ENCODE measurements at places on chromosomes 7 and 10.

DNA sequence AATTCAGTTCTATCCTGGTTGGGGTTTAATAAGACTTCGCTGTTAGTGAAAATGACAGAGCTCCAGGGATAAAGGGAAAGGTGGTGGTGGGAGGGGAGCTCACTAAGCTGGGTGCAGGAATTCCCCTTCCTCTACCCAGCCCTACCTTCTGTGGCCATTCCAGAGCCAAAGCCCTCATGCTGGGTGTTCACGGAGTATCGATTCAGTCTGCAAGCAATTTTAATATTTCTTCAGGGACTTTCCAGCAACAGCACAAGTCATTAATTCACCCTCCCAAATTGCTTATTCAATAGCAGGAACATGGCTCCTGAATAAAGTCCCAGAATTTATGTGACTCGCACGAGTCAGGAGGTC lies 22.0 kb downstream of the PAX2 start:
- no peak for DNase-seq

GRCh38 chr7:91421018-91421417 lies 156.8 kb downstream of the FZD1 start:
- no peak for DNase-seq

DNA sequence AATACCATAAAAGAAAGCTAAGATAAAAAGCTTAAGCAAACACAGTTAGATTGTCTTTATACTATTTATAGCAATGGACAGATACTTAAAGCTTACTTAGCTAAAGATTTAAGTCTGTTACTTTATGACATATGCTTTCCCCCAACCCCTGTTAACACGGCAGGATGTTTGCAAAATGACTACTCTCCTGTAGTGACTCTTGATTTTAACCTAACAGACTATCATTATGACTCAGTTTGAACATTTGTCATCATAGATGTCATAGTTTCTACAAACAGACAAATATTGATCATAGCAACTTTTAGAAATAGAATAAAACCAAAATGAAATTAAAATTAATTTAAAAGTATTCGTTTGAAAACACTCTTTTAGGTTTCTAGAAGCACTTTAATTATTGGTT lies 7.8 kb upstream of the COMMD3 start:
- peak; percentile 22 for DNase-seq

DNA sequence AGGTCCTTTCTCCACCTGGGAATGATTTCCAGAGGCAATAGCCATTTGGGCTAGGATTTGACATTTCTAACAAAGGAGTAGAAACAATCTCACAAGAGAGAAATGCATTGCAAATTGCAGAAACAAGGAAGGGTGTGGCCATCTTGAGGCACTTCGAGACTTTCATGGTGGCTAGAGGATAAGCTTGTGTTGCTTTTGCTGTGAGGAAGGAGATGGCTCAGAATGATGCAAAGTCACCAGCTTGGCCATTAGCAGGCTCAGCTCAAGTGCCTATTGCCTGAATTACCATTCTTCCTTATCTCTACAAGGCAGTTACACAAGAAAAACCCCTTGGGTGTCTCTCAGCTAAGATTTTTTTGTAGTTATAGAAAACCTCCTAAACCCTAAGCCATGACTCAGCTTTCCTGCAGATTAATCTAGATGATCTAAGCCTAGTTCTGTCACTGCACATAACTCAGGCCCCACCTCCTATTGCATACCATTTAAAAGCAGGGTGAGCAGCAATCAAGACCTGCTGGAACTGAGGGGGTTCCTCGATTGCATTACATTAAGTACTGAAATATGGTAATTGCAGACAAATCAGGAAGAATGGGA lies 683.1 kb downstream of the NRG3 start:
- no peak for DNase-seq

DNA sequence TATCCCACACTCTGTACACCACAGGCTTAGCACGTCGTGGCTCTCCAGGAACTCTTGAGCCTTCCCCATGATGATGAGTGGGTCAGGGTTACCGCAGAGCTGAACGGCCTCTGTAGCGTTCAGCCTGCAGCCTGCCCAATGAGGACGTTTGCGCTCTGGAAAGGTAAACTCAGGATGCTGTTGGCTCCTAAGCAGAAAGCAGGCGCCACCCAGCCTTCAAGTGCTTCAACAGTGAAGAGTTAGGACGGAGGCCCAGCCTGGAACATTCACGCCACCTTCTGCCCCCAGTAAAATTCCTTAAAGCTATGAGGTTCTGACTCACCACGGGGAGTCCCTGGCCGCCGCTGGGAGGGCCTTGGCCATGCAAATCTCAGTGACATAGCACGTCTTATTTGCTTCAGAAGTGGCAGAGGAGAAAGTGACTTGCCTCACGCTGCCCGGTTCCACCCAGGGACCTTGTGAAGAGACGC lies 161.5 kb upstream of the SH2B2 start:
- no peak for DNase-seq

DNA sequence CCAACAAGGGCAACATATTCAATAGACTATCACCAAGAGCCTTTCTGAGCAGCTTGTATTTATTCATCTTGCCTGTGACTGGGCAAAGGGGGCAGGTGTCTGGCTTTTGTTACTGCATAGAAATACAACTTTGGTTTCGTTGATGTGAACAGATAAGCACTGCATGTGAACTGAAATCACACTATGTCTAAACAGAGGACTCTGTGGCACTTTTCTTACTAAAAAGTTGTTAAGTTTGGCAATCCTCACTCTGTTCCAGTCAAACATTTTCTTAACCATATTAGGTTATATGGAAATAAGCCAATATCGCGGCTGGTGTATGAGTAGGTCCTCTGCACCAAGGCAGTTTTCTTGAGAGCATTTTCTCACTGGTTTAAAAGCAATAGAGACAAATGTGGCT lies 48.5 kb downstream of the CALD1 start:
- no peak for DNase-seq

GRCh38 chr7:24828891-24829661 lies 71.8 kb upstream of the GSDME start:
- DNase-seq: no peak

DNA sequence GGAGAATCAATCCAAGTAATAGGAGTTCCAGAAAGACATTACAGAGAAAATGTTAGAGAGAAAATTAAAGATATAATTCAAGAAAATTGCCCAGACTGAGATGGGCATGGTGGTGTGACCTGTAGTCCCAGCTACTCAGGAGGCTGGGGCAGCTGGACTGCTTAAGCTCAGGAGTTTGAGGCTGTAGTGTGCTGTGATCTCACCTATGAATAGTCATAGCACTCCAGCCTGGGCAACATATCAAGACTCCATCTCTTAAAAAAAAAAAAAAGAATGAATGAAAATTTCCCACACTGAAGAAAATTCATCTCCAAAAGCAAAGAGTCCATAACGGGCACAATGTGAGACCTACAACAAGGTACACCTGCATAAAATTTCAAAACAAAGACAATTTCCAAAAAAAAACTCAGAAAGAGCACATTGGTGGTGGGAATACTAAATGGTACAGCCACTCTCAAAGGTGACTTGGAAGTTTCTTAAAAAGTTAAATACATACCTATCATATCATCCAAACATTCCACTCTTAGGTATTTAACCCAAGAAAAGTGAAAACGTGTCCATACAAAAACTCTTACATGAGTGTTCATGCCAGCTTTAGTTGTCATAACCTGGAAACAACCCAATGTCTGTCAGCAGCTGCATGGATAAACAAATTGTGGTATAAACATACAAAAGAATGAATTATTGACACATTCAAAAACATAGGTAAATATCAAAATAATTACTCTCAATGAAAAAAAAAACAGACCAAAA lies 6.9 kb upstream of the RGS10 start:
- DNase-seq: no peak

DNA sequence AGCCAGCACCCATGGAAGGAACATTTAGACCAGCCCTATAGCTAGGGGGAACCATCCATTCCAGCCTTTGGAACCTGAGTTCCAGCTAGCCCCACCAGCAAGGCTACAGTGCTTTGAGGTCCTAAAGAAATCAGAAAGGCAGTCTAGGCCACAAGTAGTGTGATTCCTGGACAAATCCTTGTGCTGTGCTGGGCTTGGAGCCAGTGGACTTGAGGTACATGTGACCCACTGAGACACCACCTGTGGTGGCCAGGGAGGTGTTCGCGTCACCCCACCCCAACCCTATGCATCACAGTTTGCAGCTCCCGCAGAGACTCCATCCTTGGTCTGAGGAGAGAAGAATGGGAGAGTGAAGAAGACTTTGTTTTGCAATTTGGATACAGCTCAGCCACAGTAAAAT lies 31.8 kb downstream of the ZNF277 start:
- no peak for DNase-seq

- DNase-seq: no peak
These were observed 21.0 kb downstream of the PIP4K2A start for GRCh38 chr10:22693371-22693784.

- DNase-seq: no peak
These were observed 24.9 kb upstream of the CACNA2D1 start for GRCh38 chr7:82468435-82468834.

DNA sequence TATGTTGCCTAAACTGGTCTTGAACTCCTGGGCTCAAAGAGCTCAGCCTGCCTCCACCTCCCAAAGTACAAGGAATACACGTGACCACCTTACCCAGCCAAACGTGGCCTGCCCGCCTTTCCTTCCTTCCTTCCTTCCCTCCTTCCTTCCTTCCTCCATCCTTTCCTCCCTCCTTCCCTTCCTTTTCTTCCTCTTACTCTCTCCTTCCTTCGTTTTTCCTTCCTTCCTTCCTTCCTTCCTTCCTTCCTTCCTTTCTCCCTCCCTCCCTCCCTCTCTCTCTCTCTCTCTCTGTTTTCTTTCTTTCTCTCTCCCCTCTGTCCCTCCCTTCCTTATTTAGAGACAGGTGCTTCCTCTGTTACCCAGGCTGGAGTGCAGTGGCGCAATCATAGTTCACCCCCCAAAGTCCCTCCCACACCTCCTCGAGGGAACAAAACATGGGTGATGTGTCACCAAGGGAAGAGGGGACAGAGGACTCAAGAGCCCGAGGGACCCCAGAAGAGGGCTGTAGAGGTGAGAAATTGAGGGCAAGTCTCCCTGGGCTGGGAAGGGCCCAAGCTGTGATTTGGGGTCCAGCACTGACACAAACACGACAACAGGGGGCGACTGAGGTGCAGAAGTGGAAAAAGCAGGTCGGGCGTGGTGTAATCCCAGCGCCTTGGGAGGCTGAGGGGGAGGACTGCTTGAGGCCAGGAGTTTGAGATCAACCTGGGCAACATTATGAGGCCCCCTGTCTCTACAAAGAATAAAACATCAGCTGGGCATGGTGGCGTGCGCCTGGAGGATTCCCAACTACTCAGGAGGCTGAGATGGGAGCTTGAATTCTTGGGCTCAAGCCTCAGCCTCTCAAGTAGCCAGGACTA lies 28.1 kb downstream of the EPHB4 start:
- DNase-seq: peak; percentile 13

DNA sequence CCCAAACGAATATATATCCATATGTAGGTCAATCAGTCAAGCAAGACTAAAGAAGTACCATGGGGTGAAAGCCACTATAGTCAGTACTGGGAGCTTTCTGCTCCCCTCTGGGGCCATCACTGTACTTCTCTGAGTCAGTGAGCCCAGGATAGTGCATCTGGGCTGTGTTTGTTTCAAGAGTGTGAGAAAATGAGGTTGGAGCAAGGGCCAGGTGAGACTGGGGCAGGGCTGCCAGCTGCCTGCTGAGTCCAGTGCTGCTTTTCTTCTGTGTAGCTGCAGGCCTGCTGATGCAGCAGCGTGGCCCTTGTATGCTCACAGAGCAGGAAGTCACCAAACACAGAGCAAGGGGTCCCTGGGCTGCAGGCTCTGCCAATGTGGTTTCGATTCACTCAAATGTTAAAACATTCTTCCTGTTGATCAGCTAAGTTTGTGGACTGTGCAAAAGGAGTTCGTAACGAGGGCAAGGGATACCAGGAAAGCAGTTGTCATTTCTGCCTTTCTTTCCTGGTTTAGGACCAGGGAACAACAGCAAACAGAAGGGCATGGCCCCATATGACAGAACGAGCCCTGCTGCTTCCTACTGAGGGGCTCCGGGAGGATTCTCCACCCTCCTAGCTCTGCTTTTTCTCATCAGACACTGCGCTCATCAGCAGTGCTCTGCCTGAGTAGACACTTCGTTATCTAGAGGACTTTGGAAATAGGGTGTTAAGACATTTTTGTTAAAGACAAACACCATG lies 65.4 kb upstream of the TNS3 start:
- peak; percentile 29 for DNase-seq

DNA sequence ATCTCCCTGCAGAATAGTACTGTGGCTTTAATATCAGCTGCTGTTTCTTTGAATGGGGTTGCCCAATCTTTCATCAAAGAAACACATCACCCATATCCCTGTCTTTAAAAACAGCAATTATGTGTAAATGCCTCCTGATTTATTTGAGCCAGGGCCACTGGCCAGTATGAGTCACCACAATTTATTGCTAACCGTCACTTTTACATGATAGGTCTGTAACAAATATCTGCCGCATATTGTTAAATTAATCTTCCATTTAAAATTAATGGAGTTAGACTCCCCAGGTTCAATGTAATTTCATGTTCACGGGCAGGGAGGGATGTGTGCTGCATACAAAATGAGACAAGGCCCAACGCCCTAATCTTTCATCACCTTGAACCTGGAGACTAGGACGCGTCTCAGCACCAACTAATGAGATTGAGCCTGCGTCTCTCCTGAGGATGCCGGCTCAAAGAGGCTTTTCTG lies 673.4 kb downstream of the AUTS2 start:
- DNase-seq: no peak

GRCh38 chr7:7682861-7683260 lies 35.5 kb downstream of the RPA3 start:
- no peak for DNase-seq

DNA sequence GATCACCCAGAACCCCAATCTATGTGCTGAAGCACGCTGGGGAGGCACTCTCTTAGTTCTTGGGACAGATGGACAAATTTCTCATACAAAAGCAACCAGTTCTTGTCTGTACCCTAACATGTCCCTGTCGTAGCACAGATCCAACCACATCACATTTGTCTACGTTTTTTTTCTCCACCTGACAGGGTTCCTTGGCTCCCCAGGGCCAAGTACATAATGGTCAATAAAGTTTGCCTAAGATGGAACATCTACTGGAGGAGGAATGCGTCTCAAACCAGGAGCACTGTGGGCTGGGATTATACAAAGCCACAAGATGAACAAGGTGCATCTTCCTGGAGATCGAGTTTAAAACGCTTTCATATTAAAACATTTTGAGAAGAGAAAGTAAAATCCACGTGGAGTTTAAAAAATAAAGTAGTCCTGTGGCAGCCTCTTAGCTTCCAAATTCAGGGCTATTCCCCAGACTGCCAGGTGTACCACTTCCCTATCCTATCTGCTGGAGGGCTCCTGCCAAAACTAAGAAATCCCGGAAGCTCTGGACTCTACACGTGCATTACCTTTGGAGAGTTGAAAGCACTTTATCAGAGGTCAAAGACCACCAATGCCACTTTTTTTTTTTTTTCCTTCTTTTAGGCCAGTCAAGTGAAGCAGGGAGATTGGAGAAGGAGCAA lies 1.4 kb downstream of the TMEM243 start:
- DNase-seq: no peak

GRCh38 chr10:24718031-24718855 lies 5.4 kb downstream of the ARHGAP21 start:
- no peak for DNase-seq

- no peak for DNase-seq
These were observed 1.3 kb upstream of the SH2D4B start for GRCh38 chr10:80536361-80536835.

- no peak for DNase-seq
These were observed 21.4 kb downstream of the BCCIP start for GRCh38 chr10:125844751-125845221.

GRCh38 chr10:46290101-46290886 lies 3.5 kb downstream of the ANTXRL start:
- no peak for DNase-seq

Measured in SHP77 (cell line).